ENCODE measurements at places on chromosomes 6 and 20.

DNA sequence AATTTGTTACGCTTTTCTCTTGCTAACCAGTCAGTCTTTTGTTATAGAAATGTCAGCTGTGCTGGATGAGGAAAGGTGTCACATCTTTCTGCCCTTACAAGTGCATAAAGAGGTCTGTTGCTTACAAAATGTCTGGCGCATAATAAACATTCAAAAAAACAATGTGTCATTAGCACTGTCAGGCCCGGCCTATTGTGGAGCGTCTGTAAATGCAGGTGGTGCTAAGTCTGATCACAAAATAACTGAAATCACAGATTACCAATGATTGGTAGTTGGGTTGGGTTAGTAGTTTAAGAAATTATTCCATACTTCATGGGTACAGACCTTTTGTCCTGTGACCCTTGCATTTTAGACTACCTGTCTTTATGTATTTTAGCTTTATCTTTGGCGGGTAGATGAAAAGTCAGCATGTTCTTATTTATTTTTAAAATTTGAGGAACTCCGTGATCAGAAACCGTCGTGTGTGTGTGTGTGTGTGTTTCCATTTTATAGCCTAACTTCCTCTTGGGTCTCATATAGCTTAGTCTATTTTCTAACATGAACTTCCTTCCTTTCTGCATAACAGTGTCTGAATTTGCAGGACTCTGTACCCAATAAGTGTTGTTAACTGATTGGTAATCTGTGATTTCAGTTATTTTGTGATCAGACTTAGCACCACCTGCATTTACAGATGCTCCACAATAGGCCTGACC is 88.1 kb upstream of the IFNGR1 start:
- DNase-seq: no peak

DNA sequence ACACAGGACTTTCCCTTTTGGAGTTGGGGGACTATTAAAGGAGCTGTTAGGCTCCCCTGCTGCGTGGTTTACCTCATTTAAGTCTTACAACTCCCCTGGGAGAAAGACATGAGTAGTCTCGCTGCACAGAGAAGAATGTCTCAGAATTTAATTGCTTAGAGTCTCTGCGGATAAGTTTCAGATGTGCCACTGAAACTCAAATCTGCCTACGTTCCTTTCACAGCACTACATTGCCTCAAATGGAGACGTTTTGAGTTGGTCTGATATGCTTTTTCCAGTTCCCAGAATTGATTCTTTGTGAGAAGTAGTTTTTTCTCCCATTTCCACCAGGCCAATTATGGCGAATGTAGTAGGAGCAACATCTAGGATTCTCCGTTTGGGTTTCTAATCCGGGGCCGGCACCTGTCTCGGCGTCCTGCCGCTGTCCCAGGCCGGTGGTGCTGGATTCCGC is 532 bp upstream of the SLC35F1 start:
- no peak for DNase-seq

- no peak for DNase-seq
These were observed 670.8 kb downstream of the PRKN start for GRCh38 chr6:162056745-162057144.

DNA sequence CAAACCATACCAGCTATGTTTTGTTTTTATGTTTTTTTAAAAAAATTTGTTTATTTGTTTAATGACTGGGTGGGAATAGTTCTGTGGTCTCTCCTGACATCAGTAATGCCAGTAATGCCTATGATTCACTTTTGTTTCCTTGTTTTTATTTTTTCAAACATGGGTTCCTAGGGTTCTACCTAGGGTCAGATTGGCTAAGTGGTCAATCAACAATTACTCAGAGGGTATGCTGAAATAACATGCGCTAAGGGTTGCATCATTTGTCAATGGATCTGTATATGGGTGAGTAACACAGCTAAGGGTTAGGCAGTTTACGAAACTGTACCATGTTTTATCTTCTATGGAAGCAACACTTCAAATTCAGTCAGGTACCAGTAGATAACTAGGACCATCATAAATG is 583.8 kb upstream of the GJE1 start:
- DNase-seq: no peak

GRCh38 chr20:8421981-8422380 is 289.9 kb downstream of the PLCB1 start:
- DNase-seq: no peak

DNA sequence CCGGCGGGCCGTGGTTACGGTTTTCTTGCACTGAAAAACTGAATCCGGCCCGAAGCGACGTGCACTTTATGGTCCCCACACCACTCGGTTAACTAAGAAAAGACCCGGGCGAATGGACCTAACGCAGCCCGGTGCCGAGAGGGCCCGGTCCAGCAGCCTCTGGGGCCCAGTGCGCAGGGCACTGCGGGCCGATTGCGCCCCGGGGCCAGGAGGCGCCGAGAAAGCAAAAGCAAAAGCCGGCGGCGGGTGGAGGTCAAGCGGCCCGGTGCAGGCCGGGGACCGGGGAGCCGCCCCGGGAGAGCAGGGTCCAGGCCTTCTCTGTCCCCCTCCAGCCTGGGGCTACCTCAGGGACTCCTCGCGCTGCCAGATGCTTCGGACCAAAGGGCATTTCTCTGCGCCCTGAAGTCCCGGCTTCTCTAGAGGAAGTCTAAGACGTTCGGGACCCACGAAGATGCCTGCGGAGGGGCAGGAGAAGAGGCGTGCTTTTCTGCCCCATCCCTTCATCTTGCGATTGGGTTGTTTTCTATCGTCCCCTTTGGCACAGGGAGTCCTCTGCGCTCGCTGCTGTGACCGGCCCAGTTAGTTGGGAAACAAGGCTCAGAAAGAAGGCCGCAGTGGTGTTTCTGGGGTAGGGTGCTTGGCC is 4.4 kb downstream of the FOXF2 start:
- no peak for DNase-seq

DNA sequence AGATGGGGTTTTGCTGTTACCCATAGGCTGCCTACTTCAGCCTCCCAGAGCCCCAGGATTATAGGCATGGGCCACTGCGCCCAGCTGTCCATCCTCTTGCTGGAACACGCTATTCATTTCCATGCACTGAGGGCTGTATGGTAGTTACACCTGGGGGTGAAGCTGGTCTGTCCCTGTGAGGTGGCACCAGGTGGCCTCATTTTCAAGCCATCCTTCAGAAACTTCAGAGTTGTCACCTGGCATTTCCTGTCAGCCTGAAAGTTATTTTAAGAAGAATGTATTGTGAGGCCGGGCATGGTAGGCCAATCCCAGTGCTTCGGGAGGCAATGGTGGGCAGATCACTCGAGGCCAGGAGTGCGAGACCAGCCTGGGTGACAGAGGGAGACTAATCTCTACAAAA is 147.6 kb downstream of the DTNBP1 start:
- DNase-seq: no peak

DNA sequence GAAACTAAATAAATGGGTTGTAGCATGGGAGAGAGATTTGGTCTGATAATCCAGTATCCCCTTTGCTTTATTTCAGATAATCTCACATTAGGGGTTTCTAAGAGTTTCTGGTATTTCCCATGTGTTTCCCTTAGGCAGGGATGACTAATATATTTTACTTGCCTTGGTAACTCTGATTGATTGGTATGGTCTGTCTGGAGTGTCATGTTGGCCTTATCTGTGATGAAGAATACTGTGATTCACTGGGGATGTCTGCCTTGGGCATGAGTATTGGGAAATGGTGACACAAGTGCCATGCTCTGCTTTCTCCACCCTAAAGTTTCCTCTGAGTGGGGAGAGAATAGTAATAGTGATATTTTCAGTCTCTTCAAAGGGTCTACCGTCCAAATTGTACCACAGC is 10.1 kb downstream of the SLC22A2 start:
- DNase-seq: no peak

DNA sequence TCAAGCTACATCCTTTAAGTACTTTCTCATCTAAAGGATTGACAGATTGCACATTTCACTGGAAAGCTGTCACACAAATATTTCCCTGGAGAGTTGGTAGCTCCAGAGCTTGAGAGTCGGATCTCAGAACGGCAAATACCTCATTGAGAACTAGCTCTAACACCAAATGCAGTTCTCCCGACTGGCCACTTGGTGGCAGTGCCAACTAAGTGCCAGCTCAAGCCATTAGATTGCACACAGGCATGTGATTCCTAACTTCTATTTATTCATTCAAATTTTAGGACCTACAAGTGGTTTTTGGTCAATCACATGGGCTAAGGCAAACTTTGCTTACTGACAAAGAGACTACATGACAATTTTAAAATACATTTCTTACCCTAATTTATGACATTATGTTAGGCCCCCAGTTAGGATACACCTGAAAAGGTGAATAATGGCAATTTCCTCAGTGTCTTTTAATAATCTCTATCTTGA is 7.9 kb upstream of the MCHR2 start:
- DNase-seq: peak; percentile 12

GRCh38 chr20:33719277-33719988 is 677 bp downstream of the PXMP4 start:
- DNase-seq: no peak

DNA sequence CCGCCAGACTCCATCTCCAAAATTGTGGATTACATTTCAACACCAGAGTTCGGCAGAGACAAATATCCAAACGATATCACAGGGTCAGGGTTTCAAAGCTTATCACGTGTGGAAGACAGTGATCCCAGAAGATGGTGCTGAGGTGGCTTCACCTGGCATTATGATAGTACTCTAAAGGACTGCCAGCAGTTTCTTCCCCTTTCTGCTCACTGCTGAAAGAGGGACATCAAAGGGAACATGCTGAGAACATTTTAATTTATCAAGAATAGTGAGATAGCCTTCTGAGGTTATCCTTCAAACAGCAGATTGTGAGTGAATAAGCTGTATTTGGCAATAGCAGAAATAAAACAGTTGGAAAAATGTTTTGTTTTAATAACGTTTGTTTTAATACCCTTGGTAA is 79.7 kb downstream of the FIG4 start:
- no peak for DNase-seq

- DNase-seq: no peak
These were observed 12.1 kb upstream of the IP6K3 start for GRCh38 chr6:33758815-33759216.

GRCh38 chr6:10382728-10383330 is 32.0 kb downstream of the TFAP2A start:
- DNase-seq: no peak

DNA sequence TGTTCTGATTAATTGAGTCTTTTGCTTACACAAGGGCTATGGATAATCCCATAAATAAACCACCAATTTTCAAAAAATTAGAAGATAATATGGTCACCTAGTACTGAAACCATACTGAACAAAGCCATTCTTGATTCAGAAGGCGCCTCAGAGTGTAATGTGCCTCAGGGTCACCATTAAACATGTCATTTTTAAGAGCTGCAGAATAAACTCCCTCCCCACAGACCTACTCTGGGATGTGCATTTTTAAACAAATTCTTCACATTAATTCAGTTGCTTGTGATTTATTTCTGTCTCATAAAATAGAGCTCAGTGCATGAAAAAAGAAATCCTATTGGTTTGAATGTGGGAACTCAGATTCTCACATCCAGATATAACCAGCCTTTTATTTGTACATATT is 202.1 kb upstream of the HEY2 start:
- DNase-seq: no peak

DNA sequence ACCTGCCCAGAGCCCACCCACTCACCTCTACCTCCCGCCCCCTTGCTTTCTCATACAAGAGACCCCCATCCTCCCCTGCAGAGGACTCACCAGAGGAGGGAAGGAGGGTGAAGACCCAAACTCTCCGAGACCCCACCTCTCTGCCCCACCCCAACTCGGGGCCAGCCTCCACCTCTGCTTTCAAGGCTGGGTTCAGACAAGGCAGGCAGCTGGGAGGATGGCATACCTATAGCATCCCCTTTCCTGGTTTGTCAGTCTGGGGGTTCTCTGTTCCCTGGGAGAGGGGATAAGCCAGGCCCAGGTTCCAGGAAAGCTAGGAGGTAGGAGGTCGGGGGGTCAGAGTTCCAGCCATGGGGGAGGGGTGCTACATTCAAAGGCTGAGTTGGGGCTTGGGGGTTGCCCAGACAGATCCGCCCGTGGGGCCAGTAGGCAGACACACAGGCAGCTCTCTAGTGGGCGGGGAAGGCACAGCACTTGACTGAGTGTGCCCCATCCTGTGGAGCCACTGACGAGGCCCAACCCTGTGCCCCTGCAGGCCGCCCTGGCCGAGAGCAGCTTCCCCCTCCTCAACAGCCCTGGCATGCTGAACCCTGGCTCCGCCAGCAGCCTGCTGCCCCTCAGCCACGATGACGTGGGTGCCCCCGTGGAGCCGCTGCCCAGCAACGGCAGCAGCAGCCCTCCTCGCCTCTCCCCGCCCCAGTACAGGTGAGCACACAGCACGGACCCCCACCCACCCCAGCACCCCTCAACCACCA is 40.8 kb upstream of the MDFI start:
- no peak for DNase-seq

DNA sequence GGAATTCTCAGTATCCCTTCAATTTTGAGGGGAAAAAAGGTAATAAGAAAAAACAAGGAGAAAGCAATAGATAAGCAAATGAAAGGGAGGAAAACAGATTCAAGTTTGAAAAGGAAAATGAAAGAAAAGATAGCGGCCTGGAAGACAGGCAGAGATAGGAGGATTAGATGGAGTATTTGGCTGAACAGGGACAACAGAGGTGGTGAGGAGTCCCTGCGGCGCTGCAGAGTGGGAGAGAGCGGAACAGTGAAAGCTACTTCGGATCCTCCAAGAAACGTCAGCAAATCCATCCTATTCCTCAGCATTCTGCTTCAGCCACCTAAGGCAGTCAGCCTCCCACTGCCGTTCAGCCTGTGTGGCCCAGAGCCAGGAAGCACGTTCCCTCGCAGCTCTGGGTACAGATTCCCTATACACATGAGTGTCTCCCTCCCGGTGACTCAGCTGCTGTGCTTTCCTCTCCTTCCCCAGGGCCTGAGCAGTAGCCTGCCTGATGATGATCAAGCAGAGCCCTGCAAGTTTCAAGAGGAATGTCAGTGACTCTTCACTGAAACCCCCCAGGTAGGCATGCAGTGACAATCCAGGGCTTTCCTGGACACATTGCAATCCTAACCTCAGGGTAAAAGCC is 43.4 kb upstream of the CDYL start:
- DNase-seq: no peak

- no peak for DNase-seq
These were observed 187.0 kb upstream of the TAB2 start for GRCh38 chr6:149130508-149130907.

- DNase-seq: no peak
These were observed 24.5 kb downstream of the KIAA0408 start for GRCh38 chr6:127434651-127435050.

GRCh38 chr6:41832263-41832662 is 44.8 kb downstream of the TOMM6 start:
- no peak for DNase-seq

- no peak for DNase-seq
These were observed 34.9 kb upstream of the ECI2 start for GRCh38 chr6:4170297-4170696.

GRCh38 chr20:49349694-49350252 is 71.9 kb upstream of the ZNFX1 start:
- no peak for DNase-seq

- DNase-seq: no peak
These were observed 3.3 kb upstream of the LIME1 start for GRCh38 chr20:63733117-63733516.

DNA sequence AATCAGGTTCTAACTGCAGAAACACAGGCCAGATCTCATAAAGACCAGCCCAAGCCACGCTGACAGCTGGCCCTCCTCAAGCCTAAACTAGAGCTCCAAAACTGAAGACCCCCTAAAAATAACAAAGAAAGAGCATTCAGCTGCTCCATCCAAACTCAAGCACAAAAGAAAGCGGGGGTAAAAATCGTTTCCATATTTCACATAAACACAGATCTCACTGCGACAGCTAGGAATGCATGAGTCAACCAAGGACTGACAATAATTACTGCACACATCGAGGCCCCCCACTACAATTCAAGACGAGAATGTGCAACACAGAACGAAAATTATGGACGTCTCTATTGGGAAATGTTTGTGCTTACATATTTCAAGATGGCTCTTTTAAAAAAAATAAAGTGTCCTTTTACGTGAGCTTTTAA is 31.1 kb downstream of the CNKSR3 start:
- no peak for DNase-seq
